ENCODE measurements at places on chromosomes 3 and 15.

GRCh38 chr15:31489801-31490646 is 163.4 kb downstream of the KLF13 start:
- H3K27me3 ChIP-seq = no peaks in the 10 kb centered on the region
- H3K36me3 ChIP-seq = no peaks in the 10 kb centered on the region
- DNase-seq = peak; percentile 75
- no peak overlapping the region for H3K4me3 ChIP-seq

GRCh38 chr3:38746641-38747040 is 69.4 kb downstream of the SCN10A start:
- no peak overlapping the region for H3K27ac ChIP-seq
- no peaks in the 10 kb centered on the region for H3K36me3 ChIP-seq
- DNase-seq = no peak
- H3K27me3 ChIP-seq = no peaks in the 10 kb centered on the region
- H3K4me3 ChIP-seq = no peak overlapping the region
- H3K4me1 ChIP-seq = no peaks in the 10 kb centered on the region

- no peaks in the 10 kb centered on the region for H3K4me1 ChIP-seq
- no peak overlapping the region for H3K27ac ChIP-seq
- no peaks in the 10 kb centered on the region for H3K27me3 ChIP-seq
- H3K36me3 ChIP-seq = no peaks in the 10 kb centered on the region
- DNase-seq = no peak
Observed at GRCh38 chr3:82586414-82586813, 825.0 kb upstream of the GBE1 start.

GRCh38 chr3:151838574-151839312 is 24.8 kb downstream of the AADAC start:
- H3K27ac ChIP-seq = no peak overlapping the region
- H3K36me3 ChIP-seq = no peaks in the 10 kb centered on the region
- no peaks in the 10 kb centered on the region for H3K27me3 ChIP-seq

DNA sequence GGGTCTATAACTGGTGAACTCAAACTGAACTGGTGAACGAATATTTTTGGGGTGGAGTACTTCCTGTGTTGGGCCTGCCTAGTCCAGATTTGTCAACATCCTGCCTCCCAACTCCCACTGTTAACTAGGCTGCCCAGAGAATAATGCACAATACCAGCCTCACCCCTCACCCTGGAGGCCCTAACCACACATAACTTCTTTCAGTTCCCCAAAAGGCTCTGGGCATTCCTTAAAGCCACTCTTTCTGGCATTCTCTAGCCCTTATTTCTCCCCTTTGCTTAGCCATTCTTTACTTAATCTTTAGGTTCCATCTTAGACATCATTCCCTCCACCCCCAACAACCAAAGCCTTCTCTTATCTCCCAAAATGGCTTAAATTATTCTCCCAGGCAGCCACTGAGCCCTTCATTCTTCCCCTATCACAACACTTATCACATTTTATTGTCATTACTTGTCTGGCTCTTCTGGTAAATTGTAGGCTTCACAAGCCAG is 9.1 kb upstream of the SEC11A start:
- peak overlapping the region; percentile 40 for H3K27ac ChIP-seq
- no peak for DNase-seq
- no peaks in the 10 kb centered on the region for H3K36me3 ChIP-seq
- H3K4me3 ChIP-seq = no peak overlapping the region
- no peaks in the 10 kb centered on the region for H3K27me3 ChIP-seq

- DNase-seq = no peak
- H3K27ac ChIP-seq = no peak overlapping the region
- no peak overlapping the region for H3K4me3 ChIP-seq
- peaks cover 10% of the 10 kb centered on the region for H3K4me1 ChIP-seq
- no peaks in the 10 kb centered on the region for H3K36me3 ChIP-seq
Observed at GRCh38 chr15:101111570-101112262, 140.1 kb downstream of the CHSY1 start.

DNA sequence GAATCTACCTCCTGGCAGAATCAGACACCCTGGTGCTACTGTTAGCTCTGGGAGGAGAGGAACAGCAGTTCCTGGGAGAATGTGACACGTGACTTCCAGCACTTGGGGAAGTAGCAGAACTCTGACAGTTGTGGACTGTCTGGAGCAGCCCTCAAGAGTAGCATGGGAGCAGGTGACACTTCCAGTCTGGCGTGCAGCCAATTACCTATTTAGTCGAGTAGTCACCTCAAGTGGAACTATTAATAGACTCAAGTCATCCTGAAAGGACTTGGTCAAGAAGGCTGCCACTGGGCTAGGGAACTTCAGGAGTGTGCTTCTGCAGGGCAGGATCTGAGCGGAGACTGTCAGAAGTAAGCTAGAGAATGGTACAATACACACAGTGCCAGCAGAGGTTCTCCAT is 62.3 kb downstream of the MTHFS start:
- no peaks in the 10 kb centered on the region for H3K4me1 ChIP-seq
- H3K27ac ChIP-seq = no peak overlapping the region
- no peaks in the 10 kb centered on the region for H3K27me3 ChIP-seq
- H3K4me3 ChIP-seq = no peak overlapping the region

DNA sequence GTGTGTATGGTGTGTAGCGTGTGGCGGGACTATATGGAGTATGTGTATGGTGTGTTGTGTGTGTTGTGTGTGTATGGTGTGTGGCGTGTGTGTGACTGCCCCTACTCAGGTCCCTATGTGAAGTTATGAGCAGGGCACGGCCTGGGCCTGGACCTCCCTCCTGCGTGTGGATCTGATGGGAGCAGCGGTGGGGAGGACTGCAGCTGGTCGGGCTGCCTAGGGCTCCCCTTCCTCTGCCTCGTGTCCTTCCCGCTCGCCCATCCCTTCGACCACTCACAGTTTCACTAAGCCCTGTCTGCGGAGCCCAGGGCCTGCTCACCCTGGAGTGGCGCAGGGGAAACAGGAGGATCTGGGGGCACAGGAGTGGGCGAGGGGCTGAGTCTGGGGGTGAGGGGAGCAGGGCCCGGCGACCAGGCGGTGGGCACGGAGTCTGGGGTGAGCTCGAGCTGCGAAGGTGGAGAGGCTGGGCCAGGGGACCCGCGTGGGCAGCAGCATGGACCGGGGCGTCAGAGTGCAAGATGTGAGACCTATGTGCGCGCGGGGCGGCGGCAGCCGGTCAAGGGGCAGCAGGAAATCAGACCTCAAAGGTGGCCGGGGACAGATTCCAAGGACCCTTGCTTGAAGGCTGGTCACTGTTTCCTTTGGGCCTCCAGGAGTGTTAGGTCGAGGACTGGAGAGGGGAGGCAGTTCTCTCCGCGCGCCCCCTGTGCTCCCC is 26.6 kb downstream of the GABRA5 start:
- H3K36me3 ChIP-seq = no peaks in the 10 kb centered on the region
- no peak overlapping the region for H3K27ac ChIP-seq
- DNase-seq = no peak
- peaks cover 16% of the 10 kb centered on the region for H3K4me1 ChIP-seq
- no peak overlapping the region for H3K4me3 ChIP-seq

DNA sequence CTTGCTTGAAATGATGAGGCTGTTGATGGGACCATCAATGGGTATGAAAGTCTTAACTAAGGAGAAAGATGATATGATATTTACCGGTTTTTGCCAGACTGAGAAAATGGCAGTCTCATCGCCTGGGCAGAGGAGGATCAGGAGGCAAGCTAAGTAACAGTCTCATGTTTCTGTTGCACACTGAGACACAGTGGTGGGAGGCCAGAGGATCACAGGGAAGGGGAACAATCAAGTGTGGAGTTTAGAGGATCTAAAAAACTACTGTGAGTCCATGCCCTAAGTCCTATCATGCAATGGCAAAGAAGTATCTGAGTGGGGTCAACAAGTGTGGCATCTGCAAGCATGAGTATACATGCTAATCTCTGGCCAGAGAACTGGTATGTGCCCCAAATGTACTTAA is 62.2 kb downstream of the SUMF1 start:
- no peaks in the 10 kb centered on the region for H3K27me3 ChIP-seq
- no peak overlapping the region for H3K27ac ChIP-seq
- H3K4me3 ChIP-seq = no peak overlapping the region
- H3K4me1 ChIP-seq = no peaks in the 10 kb centered on the region
- H3K36me3 ChIP-seq = peaks cover 7% of the 10 kb centered on the region

DNA sequence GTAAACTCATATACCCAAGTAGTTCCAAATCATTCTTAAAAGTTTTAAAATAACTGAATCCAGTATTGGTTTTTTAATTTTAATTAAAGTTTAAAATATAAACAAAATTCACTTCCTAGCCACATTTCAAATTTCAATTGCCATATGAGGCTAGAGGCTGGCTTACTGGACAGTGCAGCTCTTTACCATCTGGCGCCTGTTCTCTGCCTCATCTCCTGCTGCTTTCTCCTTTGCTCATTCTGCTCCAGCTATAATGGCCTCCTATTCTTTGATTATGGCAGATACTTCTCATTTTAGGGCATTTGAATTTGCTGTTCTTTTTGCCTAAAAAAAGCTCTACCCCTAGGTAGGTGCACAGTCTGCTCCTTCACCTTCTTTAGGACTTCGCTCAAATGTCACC is 19.1 kb downstream of the ARMC8 start:
- peaks cover 38% of the 10 kb centered on the region for H3K4me1 ChIP-seq
- no peak overlapping the region for H3K27ac ChIP-seq
- DNase-seq = no peak
- no peaks in the 10 kb centered on the region for H3K36me3 ChIP-seq
- no peak overlapping the region for H3K4me3 ChIP-seq

GRCh38 chr3:45992133-45992729 is 3.4 kb downstream of the FYCO1 start:
- peaks cover 72% of the 10 kb centered on the region for H3K4me1 ChIP-seq
- DNase-seq = peak; percentile 66
- no peaks in the 10 kb centered on the region for H3K27me3 ChIP-seq
- H3K36me3 ChIP-seq = no peaks in the 10 kb centered on the region
- peak overlapping the region; percentile 97 for H3K27ac ChIP-seq

DNA sequence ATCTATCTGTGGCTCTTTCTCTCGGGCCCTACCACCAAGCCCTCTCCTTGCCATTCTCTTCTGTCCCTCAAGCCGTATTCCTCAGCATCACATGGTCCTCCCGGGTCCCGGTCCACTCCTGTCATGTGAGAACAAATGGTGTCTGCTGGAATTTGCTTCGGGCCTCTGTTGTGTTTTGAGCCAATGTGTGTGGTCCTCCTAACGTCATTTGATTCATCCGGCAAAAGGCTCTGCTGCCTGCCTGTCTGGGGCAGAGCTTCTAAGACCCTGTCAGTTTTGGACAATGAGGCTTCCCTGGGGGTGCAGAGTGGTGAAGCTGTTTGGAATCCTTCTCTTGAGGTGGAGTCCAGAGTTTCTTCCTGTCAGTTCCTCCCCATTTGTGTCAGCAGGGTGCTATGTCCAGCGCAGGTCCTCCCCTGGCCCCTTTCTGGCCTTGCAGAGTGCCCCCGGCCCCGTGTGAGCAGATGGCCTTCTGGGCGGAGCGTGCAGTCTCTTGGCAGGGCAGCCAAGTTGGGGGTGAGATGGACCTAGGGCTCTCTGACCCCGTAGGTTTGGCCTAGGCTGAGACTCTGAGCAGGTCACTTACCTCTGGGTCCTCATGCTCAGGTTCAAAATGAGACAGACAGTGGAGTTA is 93.6 kb downstream of the APBA2 start:
- H3K4me1 ChIP-seq = no peaks in the 10 kb centered on the region
- no peaks in the 10 kb centered on the region for H3K36me3 ChIP-seq
- no peak overlapping the region for H3K4me3 ChIP-seq

- H3K27ac ChIP-seq = no peak overlapping the region
- no peak overlapping the region for H3K4me3 ChIP-seq
- no peaks in the 10 kb centered on the region for H3K36me3 ChIP-seq
Observed at GRCh38 chr15:64542091-64542490, 81.7 kb downstream of the ZNF609 start.

- no peak for DNase-seq
- no peak overlapping the region for H3K27ac ChIP-seq
- no peaks in the 10 kb centered on the region for H3K36me3 ChIP-seq
- H3K27me3 ChIP-seq = no peaks in the 10 kb centered on the region
- H3K4me1 ChIP-seq = peaks cover 7% of the 10 kb centered on the region
Observed at GRCh38 chr3:58484045-58484721, 7.7 kb upstream of the KCTD6 start.

DNA sequence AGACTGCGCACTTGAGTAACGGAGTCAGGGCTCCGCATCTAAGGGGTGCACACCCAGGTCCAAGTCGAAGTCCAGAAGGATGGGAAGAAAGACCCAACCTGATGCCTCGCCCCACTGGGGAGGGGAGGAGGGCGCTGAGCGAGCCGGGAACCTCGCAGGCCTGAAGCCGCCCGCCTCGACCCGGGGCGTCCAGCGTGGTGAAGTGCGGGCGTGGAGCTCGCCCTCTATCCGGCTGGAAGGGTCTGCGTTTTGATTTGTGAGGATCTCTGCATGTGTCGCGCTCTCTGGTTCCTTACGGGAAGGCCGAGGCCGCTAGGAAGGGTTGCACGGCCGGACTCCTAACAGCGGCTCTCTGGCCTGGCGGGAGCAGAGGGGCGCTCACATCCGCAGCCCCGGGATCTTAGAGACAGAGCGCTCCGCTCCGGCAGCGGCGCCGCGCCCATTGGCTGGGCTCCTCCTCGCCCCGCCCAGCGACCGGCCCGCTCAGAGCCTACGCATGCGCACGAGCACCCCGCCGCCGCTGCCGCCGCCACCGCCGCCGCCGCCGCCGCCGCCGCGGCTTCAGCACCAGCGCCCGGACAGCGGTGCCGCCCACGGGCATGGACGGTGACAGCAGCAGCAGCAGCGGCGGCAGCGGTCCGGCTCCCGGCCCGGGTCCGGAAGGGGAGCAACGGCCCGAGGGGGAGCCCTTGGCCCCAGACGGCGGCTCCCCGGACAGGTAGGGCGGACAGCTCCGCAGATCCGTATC is at the start of gene DISP2:
Gene DISP2 (plus strand): TSS at position 497 of the 748 bp plus-strand sequence. CDS start 103 bp downstream, at position 600.
- peak; percentile 92 for DNase-seq
- no peak within 1 kb of the TSS for H3K27ac ChIP-seq
- no peaks in the 10 kb centered on the region for H3K36me3 ChIP-seq
- H3K4me1 ChIP-seq = peaks cover 12% of the 10 kb centered on the region

DNA sequence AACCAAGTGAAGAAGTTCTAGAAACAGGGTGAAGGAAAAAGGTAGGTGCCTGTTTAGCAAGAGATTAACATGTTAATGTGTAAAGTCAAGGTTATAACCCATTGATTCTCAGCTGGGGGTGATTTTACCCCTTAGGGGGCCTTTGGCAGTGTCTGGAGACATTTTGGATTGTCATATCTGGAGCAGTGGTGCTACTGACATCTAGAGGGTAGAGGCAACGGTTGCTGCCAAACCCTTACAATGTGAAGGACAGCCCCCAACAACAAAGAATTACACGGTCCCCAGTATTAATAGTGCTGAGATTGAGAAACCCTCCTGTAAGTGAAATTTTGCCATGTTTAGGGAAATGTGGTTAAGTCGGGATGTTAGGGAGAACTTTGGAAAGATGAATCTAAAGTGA is 74.7 kb downstream of the CRYBG3 start:
- H3K4me1 ChIP-seq = no peaks in the 10 kb centered on the region
- no peak overlapping the region for H3K4me3 ChIP-seq
- no peak overlapping the region for H3K27ac ChIP-seq

GRCh38 chr3:85162905-85163304 is 204.1 kb downstream of the CADM2 start:
- DNase-seq = no peak
- no peak overlapping the region for H3K27ac ChIP-seq
- no peaks in the 10 kb centered on the region for H3K27me3 ChIP-seq
- H3K4me1 ChIP-seq = no peaks in the 10 kb centered on the region

- no peak overlapping the region for H3K4me3 ChIP-seq
- no peaks in the 10 kb centered on the region for H3K27me3 ChIP-seq
- DNase-seq = no peak
- no peak overlapping the region for H3K27ac ChIP-seq
- no peaks in the 10 kb centered on the region for H3K4me1 ChIP-seq
Observed at GRCh38 chr15:48289628-48290027, 41.6 kb upstream of the DUT start.

GRCh38 chr3:192920411-192920810 is 2.8 kb upstream of the MB21D2 start:
- H3K4me3 ChIP-seq = no peak overlapping the region
- no peaks in the 10 kb centered on the region for H3K4me1 ChIP-seq
- H3K36me3 ChIP-seq = no peaks in the 10 kb centered on the region
- DNase-seq = no peak
- H3K27me3 ChIP-seq = no peaks in the 10 kb centered on the region

All from sigmoid colon (tissue), 7 donors.